Fibroblast of skin of scalp (primary cell): ENCODE measurements at places on chromosomes 5 and 9.

DNA sequence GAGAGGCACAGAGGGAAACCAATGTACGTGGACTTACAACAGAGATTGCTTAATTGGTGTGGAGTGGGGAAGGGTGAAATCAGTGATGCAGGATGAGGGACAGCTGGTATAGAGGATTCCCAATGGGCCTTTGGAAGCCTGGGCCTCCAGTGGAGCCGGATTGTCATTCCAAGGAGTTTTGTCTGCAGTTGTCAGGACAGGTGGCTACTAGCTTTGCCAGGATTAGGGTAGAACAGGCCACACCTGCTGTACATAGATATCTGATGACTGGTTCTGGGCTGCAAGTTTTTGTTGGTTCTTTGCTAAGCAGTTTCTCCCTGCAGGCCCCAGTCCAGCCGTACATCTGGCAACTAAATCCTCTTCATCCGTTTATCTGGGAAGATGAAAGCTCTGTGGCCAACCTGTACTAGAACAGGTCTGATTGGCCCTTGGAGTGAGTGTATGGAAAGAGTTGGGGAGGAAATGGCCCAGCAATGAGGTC, 4.2 kb downstream of the SKP2 start:
- peak; percentile 61 for DNase-seq

- peak; percentile 14 for DNase-seq
These were observed 327.5 kb downstream of the EDIL3 start for GRCh38 chr5:84057211-84057610.

DNA sequence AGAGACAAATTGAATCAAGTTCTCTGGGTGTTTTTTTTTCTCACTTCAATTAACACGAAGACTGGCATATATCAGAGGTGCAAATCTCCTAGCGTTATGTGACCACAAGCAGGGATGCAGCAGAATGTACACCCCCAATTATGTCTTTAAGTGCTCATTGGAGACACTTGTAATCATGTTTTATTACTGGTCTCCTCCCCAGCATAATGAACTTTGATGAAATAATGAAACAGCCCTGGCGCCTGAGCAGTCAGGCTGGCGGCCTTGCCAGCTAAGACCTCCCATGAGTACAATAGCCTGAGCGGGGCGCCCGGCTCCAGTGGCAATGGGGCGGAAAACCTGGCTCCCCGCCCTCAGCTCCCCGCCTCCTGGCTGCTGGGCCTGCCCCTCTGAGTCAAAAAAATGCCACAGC, 209.4 kb upstream of the MSX2 start:
- DNase-seq = no peak

DNA sequence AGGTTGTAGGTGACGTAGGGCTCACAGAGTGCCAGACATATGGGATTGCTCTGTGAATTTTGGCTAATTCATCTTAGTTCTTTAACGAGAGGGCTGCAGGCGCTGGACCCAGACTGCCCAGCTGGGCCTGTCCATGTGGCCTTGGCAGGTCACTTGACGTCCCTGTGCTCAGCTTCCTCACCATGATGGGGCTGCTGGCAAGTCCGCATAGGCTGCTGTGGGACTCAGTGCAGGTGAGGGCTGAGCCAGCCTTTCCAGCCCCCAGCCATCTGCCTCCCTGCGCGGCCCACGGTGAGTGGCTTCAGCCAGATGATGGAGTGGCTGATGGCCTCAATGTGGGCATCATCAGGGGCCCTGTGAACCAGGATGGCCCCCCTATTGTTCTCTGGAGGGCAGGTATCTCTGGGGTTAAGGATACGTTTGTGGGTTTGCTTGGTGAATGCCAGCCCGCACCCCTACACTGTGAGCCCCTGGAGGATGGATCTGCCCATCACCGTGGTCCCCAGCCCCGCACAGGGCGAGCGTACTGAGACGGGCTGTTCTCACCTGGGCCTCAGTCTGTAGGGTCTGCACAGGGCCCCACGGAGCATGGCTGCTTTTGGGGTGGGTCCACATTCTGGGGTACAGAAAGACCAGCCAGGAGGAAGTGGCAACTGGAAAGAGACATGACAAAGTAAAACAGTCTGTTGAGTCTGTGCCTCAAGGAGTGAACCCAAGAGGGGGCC, 3.7 kb downstream of the CARD19 start:
- DNase-seq = no peak

- no peak for DNase-seq
These were observed 35.0 kb upstream of the SAP30L start for GRCh38 chr5:154410786-154411185.

- peak; percentile 6 for DNase-seq
These were observed 13.4 kb upstream of the SLC2A6 start for GRCh38 chr9:133492061-133493021.

DNA sequence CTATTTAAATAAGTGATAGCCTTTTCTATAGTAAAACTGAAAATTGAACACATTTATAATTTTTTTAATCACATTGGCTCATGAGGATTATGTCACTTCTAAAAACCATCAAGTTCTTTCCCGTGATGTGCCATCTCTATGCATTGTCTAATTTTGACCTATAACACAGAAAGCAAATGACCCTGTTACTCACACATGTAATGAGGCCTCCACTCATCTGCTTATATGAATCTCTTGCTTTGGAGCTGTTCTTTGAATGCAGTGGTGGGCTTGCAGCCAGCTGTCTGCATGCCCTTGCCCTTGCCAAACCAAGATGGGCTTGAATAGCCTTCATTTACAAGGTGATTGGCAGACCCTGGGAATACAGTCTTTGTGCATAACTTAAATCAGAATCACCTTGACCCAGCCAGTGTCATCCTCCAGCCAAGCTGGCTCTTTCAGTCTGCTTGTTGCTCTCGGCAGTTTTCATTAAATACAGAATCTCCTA, 163.2 kb downstream of the TRIO start:
- no peak for DNase-seq

- no peak for DNase-seq
These were observed 43.7 kb upstream of the ELOVL7 start for GRCh38 chr5:60887746-60888145.

- DNase-seq = no peak
These were observed 44.1 kb downstream of the KCNV2 start for GRCh38 chr9:2761424-2761823.

DNA sequence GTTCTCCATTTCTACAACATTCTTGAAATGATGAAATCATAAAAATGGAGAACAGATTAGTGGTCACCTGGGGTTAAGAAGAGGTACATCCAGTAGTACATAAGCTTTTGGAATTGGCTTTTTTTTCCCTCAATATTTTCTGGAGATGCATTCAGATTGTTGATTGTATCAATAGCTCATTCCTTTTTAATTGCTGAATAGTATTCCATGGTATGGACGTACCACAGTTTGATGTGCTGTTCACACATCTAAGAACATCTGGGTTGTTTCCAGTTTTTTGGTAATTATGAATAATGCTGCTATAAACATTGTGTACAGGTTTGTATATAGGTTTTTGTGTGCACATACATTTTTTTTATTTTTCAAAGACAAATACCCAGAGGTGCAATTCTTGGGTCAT, 130.0 kb downstream of the PPP2R2B start:
- no peak for DNase-seq

- peak; percentile 6 for DNase-seq
These were observed 627.9 kb upstream of the RORB start for GRCh38 chr9:73869264-73869663.

DNA sequence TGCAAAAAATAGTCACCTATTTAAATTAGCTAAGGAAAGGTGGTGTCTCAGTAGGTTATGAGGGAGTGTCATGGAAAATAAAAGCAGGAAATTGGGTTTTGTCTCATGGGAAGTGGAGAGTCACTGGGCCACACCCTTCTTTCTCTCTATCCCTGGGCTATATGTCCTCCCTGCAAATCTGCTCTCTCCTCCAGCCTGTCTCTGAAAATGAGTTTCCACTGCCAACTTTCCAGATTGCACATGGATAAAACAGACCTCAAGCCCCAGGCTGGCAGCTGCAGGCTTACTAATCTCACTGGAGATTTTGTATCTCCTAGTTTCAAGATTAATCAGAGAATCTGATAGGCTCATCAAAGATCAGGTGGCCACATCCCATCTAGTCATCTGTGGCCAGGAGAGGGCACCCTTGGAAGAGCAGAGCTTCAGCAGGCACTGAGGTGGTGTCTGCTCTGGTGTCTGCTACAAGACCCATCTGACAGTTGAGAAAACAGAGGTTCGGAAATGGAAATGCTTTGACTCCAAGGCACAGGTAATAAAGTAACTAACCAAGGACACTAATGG, 178.9 kb downstream of the MSX2 start:
- DNase-seq = no peak

- no peak for DNase-seq
These were observed 316.8 kb downstream of the MLLT3 start for GRCh38 chr9:20305452-20305851.

DNA sequence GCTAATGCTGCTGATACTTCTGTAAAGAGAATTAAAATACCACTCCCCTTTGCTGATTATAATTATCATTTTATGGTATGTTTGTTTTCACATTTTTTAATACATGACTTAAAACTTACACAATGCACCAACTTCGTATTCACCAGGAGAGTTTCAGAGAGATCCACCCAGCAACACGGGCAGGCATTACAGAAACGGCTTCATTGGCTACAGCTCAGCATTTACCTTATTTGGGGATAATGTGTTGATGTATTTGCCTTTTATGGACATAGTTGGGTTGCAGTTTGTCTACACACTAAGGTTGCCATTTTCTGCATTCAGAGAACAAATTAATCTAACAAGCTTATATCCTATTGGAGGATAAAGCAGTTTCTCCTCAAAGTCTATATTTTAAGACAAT, 423.6 kb downstream of the PRDM9 start:
- DNase-seq = no peak

DNA sequence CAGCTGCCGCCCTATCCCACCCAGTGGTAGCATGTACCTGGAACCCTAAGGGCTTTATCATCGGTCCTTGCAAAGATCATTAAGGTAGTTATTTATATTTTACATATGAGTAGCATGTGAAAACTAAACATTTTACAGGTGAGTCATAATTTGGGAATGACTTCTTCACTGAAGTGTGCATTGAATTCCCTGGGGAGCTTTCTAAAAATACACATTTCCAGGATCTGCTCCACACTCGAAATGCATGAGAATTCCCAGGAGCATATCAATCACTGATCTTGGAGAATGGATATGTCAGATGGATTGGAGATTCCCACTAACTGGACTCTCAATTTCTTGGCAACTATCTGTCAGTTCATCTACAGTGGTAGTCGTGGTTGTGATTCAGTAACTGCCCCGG, 717.5 kb downstream of the IRX1 start:
- DNase-seq = peak; percentile 72

- DNase-seq = no peak
These were observed 67.3 kb upstream of the PCSK5 start for GRCh38 chr9:75823151-75823550.

- DNase-seq = no peak
These were observed 78.8 kb downstream of the GADD45G start for GRCh38 chr9:89683626-89684025.

GRCh38 chr9:16029796-16030363, 477.0 kb downstream of the CCDC171 start:
- no peak for DNase-seq

- DNase-seq = no peak
These were observed 137.3 kb upstream of the SGCD start for GRCh38 chr5:156189628-156190027.

- DNase-seq = no peak
These were observed 16.8 kb downstream of the CCT5 start for GRCh38 chr5:10266839-10267238.

- DNase-seq = no peak
These were observed 151.0 kb upstream of the RFX3 start for GRCh38 chr9:3676766-3677165.

- DNase-seq = peak; percentile 73
These were observed 36.6 kb upstream of the SPTLC1 start for GRCh38 chr9:92151691-92152393.

DNA sequence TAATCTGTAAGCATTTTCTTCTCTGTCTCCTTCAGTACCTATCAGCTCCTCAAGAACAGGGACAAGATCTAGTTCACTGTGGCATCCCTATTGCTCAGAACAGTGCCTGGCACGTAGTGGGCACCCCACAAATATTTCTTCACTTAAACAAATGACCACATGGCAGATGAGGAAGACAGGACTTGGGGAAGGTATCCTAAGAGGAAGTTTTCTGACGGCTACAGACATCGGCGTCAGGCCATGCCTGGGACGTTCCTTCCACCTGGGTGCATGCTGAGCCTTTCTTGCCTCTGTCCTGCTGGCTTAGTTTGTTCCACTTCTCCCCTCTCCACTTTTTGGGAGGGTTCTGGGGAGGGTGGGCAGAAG, 60.2 kb downstream of the NEURL1B start:
- no peak for DNase-seq

GRCh38 chr5:1555011-1555807, 31.4 kb upstream of the LPCAT1 start:
- peak; percentile 80 for DNase-seq

GRCh38 chr5:15300141-15300540, 199.8 kb upstream of the FBXL7 start:
- DNase-seq = no peak

- no peak for DNase-seq
These were observed 372.7 kb upstream of the PTGER4 start for GRCh38 chr5:40306869-40307487.

DNA sequence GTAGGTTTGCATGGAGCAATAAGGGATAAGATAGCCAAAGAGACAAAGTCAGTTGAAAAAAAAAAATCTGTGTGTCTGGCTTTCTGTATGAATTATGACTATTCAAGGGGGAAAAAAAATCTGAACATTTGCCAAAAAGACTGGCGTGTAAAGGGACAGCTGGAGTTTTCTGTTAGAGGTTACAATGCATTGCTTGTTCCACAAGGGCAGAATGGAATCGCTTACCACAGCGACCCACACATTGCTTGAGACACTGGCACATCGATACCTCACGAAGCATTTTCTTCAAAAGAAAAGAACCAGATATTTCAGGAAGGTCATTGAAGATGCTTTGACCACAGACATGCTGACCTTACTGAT, 327.8 kb downstream of the TMEM167A start:
- DNase-seq = peak; percentile 48

GRCh38 chr9:123174887-123175518, 93.4 kb downstream of the STRBP start:
- DNase-seq = no peak

DNA sequence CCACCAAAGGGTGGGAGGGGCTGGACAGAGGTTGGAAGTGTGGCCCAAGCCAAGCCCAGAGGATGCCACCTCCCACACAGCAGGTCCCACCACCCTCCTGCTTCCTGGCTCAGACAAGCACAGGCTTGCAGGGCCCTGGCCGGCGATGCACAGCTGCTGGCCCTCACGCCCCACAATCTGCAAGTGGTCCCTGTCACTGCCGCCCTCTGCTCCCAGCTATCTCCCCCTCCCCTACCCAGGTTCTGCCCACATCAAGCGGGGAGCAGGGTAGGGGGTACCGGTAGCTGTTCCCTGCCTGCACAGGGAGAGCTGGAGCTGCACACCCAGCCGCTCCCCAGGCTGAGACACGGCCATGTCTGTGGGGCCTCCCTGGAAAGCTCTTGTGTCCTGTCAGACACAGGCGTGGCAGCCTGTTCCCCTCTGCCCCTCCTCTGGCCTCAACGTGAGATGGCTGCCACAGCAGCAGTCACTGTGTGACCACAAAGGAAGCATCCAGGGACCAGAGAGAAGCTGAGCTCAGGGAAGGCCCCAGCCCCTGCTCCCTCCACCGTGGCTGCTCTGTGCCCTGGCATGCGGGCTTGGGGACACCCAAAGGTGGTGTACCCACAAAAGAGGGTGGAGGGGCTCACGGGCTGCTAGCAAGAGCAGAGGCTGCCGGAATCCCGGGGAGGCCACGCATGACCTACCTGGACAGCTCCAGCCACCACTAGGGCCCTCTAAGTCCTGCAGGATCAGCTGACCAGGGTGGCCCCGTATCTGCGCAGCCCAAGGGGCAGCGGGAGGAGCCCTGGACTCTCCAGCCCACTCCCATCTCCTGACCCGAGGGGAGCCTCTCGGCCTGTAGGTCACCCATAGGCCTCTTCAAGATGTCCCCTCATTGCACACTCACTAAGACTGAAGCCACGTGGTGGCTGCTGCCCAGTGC, 10.9 kb upstream of the ZDHHC11 start:
- no peak for DNase-seq
